ENCODE measurements at places on chromosomes 7 and 10.

DNA sequence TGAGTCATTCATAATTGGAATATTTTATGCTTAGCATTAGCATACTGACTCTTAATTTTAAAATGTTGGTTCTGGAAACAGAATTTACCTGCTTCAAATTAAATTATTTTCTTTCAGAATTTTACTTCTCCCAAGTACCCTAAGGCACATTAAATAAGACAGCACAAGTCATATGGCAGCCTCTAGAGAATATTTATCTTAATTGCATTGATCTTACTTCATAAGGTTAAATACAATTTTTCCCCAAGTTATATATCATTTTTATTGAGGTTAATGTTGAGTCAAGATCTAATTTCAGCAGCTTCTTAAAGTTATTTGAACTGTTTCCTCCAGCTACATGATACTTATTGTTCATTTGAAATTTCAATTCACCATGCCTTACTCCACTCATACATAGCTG, 123.1 kb upstream of the IMMP2L start:
- peaks cover 12% of the 10 kb centered on the region for H3K27me3 ChIP-seq
- no peaks in the 10 kb centered on the region for H3K36me3 ChIP-seq
- H3K27ac ChIP-seq, result no peak overlapping the region
- H3K4me1 ChIP-seq, result no peaks in the 10 kb centered on the region

DNA sequence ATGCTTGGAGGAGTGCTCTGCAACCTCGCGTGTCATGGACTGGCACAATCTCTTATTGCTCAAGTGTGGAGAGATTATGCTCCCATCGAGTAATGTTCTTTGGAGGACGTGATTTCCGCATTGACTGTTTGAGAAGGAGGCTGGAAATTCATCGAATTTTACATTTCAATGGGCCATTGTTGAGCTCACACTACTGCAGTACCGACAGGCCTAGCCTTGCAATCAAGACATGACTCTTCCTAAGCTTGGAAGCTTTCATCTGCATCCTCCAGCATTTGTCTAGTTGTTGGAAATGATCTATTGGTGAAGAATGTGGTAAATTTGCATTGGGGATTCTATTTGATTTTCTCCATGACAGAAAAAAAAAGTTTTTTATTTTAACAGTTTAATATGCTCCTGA, 156.8 kb downstream of the FZD1 start:
- no peaks in the 10 kb centered on the region for H3K4me1 ChIP-seq
- DNase-seq, result no peak
- H3K27ac ChIP-seq, result no peak overlapping the region
- no peak overlapping the region for H3K4me3 ChIP-seq

DNA sequence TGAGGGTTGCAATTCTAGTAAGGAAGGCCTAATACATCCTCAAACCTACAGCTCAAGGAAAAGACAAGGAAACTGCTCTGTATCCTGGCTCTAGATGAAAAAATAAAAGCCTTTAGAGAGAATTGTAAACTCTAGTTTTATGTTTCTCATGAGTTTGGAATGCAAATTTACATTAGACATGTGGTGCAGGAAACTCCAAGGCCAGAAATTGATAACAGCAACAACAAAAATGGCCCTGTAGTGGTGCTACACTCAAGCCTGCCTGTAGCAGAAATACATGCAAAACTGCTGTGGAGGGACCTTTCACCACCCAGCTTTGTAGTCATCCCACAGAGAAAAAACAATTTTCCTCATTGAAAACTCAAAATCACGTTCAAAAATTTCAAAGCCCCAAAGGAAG, 546.7 kb upstream of the LRRN3 start:
- H3K4me1 ChIP-seq, result no peaks in the 10 kb centered on the region
- no peak for DNase-seq
- H3K36me3 ChIP-seq, result no peaks in the 10 kb centered on the region
- no peak overlapping the region for H3K27ac ChIP-seq
- H3K27me3 ChIP-seq, result no peaks in the 10 kb centered on the region
- no peak overlapping the region for H3K4me3 ChIP-seq

GRCh38 chr10:131944976-131945695, 36.6 kb downstream of the BNIP3 start:
- DNase-seq, result no peak
- no peak overlapping the region for H3K27ac ChIP-seq
- no peak overlapping the region for H3K4me3 ChIP-seq
- peaks cover 1% of the 10 kb centered on the region for H3K4me1 ChIP-seq
- peaks cover 57% of the 10 kb centered on the region for H3K36me3 ChIP-seq

- no peak overlapping the region for H3K27ac ChIP-seq
- peaks cover 3% of the 10 kb centered on the region for H3K27me3 ChIP-seq
- H3K36me3 ChIP-seq, result no peaks in the 10 kb centered on the region
- DNase-seq, result no peak
- H3K4me3 ChIP-seq, result no peak overlapping the region
- peaks cover 15% of the 10 kb centered on the region for H3K4me1 ChIP-seq
Measured at GRCh38 chr10:21402606-21403083, 122.8 kb downstream of the SKIDA1 start.

- H3K27ac ChIP-seq, result no peak overlapping the region
- DNase-seq, result no peak
- H3K36me3 ChIP-seq, result no peaks in the 10 kb centered on the region
- H3K27me3 ChIP-seq, result no peaks in the 10 kb centered on the region
- H3K4me1 ChIP-seq, result no peaks in the 10 kb centered on the region
- H3K4me3 ChIP-seq, result no peak overlapping the region
Measured at GRCh38 chr10:34081948-34082347, 733.1 kb downstream of the PARD3 start.

DNA sequence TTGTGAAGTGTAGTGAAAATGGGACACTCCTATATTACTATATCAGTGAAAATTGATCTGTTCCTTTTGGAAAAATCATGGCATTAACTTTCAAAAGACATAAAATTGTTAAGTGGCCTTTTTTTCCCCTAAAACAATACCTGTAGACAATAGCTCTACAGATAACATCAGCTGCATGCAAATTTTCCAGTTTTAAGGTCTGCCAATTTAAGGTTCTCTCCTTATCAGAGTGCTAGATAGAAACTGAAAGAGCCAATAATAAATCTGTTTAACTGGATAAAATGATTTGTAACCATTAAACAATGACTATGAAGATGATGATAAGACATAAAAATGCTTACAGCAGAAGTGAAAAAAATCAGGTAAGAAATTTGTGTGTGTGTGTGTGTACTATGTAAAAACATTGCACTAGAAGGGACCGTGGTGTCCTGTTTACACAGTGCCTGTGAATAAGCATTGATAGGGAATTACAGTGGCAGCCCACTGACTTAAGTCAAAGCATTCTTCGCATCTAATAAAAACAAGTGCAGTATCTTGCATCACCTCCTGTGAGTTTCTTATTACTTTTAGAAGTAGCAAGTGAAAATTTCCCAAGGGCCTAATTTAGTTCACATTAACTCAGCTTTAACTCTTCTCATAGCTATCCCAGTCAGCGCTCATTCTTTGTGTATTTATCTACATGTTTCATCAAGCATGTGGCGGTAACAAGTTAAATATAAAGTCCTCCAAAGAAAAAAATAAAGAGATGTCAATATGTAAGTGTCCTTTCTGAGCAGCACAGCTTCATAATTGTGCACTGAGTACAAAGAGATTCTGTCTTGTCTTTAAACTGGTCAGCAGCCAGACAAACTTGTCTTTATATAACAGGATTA, 261.9 kb downstream of the ARL4A start:
- no peak for DNase-seq
- H3K36me3 ChIP-seq, result no peaks in the 10 kb centered on the region
- no peak overlapping the region for H3K4me3 ChIP-seq
- H3K27me3 ChIP-seq, result no peaks in the 10 kb centered on the region
- no peaks in the 10 kb centered on the region for H3K4me1 ChIP-seq
- H3K27ac ChIP-seq, result no peak overlapping the region

- DNase-seq, result no peak
- H3K4me1 ChIP-seq, result no peaks in the 10 kb centered on the region
- H3K27me3 ChIP-seq, result no peaks in the 10 kb centered on the region
- no peak overlapping the region for H3K4me3 ChIP-seq
- no peak overlapping the region for H3K27ac ChIP-seq
Measured at GRCh38 chr7:16450366-16450765, 15.2 kb downstream of the SOSTDC1 start.

DNA sequence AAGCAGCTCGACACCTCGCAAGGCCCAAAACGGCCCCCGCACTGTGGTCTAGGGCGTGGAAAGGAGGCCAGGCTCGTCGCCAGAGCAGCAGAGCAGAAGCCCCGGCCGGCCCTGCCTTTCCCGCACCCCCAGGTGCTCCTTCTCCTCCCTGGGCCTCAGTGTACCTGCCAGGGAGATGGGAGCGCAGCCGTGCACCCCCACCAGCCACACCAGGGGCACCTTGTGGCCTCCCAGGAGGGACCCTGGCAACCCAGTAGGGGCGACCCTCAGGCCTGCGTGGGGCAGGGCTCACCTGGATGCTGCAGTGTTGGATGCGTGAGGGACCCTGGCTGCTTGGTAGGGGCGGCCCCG, 9.5 kb downstream of the PDGFA start:
- peaks cover 2% of the 10 kb centered on the region for H3K27me3 ChIP-seq
- H3K27ac ChIP-seq, result no peak overlapping the region

DNA sequence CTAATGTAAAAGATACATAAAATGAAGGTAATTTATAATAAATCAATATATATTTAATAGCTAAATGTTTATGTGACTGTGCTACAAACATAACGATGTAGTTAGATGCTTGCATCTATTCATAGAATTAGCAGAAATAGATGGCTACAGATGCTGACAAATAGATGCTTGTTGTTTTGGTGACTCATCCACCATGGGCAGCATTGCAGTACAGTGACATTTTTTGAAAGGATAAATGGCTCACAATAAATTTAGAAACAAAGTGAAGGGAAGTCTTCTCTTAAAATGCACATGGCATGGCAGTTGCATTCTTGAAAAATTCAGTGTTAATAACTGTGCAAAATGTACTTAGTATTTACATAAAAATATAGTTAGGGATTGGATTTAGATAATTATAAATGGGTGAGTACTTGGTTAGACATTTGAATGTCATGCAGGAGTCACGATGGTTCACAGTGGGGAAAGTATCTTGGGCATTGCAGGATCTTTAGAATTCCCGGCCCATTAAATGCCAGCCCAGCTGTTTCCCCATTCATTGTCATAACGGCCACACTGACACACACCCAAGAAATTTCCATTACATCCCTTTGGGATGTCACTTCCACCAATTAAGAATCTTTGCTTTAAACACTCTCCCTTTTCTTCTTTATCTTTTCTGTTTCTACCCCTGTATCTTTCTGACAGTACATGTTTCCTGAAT, 564.1 kb downstream of the ATRNL1 start:
- no peak for DNase-seq
- no peaks in the 10 kb centered on the region for H3K36me3 ChIP-seq
- no peaks in the 10 kb centered on the region for H3K4me1 ChIP-seq
- no peak overlapping the region for H3K27ac ChIP-seq

DNA sequence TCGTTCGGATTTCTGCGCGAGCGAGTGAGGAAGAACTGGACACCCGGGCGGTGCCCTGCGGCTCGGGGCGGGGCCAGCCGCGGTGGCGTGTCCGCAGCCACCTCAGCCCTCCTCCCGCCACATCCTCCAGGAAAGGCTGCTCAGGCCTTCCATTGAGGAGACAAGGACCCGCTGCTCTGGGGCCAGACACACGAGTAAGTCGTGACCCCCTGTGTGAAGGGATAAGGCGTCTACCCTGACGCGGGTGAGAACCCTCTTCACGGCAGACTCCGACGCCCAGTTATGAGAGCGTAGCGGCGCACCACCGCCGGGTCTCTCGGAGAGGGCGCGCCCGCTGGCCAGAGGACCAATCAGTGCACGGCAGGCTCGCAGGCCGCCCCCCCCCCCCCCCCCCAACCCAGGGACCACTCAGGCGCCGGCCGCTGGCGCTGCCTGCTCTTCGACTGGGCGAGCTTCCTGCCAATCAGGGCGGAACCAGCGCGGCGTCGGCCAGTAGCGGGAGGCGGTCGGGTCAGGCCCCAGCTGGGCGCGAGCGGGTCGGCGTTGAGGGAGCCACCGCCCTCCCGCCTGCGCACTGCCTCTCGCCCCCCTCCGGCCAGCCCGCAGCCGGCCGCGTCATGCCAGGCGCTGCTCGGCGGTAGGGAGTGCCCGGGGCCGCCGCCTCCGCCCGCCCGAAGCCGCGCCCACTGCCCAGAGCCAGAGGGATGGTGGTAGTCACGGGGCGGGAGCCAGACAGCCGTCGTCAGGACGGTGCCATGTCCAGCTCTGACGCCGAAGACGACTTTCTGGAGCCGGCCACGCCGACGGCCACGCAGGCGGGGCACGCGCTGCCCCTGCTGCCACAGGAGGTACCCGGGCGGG, at the start of gene KCTD7:
TSS of gene KCTD7 (plus strand) at position 521 of the 861 bp plus-strand sequence. CDS start at position 705, 184 bp downstream.
- DNase-seq, result peak; percentile 96
- H3K4me1 ChIP-seq, result peaks cover 48% of the 10 kb centered on the region
- peak within 1 kb of the TSS; percentile 88 for H3K27ac ChIP-seq
- H3K36me3 ChIP-seq, result no peaks in the 10 kb centered on the region
- no peaks in the 10 kb centered on the region for H3K27me3 ChIP-seq

DNA sequence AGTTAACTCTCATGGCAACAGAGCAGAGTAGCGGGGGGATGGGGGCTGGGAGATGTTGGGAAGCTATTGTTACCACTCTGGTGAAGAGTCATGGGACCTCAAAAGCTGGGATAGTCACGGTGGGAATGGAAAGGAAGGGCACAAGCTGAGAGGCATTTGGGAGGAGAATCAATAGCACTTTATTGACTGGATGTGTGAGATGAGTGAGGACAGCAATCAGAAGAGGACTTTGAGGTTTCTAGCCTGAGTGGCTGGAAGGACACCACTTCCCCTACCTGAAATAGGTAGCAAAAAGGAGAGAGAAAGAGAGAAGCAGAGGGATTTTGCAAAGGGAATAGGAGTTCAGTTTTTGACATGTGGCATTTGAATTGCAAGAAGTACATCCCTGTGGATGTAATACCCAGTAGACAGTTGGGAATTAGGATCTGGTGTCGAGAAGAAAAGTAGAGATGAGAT, 27.2 kb downstream of the SCD start:
- peaks cover 37% of the 10 kb centered on the region for H3K4me1 ChIP-seq
- H3K4me3 ChIP-seq, result no peak overlapping the region
- H3K27ac ChIP-seq, result no peak overlapping the region
- no peak for DNase-seq
- no peaks in the 10 kb centered on the region for H3K36me3 ChIP-seq

GRCh38 chr7:150962553-150963399, 15.3 kb downstream of the KCNH2 start:
- no peak overlapping the region for H3K4me3 ChIP-seq
- H3K36me3 ChIP-seq, result no peaks in the 10 kb centered on the region

GRCh38 chr10:2895594-2896196, 171.7 kb upstream of the PFKP start:
- H3K4me1 ChIP-seq, result peaks cover 5% of the 10 kb centered on the region
- H3K4me3 ChIP-seq, result no peak overlapping the region
- H3K36me3 ChIP-seq, result no peaks in the 10 kb centered on the region
- peaks cover 4% of the 10 kb centered on the region for H3K27me3 ChIP-seq
- H3K27ac ChIP-seq, result no peak overlapping the region
- DNase-seq, result no peak

- no peaks in the 10 kb centered on the region for H3K36me3 ChIP-seq
- no peak overlapping the region for H3K27ac ChIP-seq
- no peak for DNase-seq
- H3K27me3 ChIP-seq, result no peaks in the 10 kb centered on the region
Measured at GRCh38 chr7:25333296-25333928, 105.1 kb upstream of the NPVF start.

Data from activated naive CD8-positive, alpha-beta T cell treated with anti-CD3 and anti-CD28 coated beads, Interleukin-2, amount 50 U/mL, for 24 hours (primary cell).